ENCODE measurements at places on chromosomes 4 and X. TPM values are rescaled to one million over a fixed set of nuclear protein-coding genes. Genes with fewer than 3 reads are reported as not detected.

- DNase-seq = no peak
- H3K4me1 ChIP-seq = no peaks in the 10 kb centered on the region
- H3K27ac ChIP-seq = no peak overlapping the region
- no peaks in the 10 kb centered on the region for H3K36me3 ChIP-seq
- H3K4me3 ChIP-seq = no peak overlapping the region
- no peaks in the 10 kb centered on the region for H3K27me3 ChIP-seq
Measured at GRCh38 chrX:68697465-68698125, 50.1 kb downstream of the STARD8 start.

Gene GRIA3
- total RNA-seq = not detected

DNA sequence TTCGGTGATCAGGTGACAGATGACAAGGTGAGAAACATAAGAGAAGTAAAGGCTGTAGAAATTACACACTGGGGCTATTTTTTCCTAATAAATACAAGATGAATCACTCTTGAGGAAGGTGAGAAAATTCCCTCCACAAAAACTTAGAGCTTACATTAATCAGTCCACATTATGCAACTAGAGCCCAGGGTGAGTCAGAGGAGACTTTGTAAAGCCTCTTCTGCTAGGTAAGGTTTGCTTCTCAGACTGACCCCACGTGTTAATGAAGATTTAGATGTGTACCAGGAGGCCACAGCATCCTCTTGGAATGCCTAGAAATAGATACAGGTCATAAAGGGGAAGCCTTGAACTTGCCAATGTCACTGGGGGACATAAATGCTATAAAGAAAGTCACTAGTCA lies 396.0 kb upstream of the SMIM31 start:
- H3K27ac ChIP-seq = no peak overlapping the region
- H3K27me3 ChIP-seq = no peaks in the 10 kb centered on the region
- DNase-seq = no peak
- no peaks in the 10 kb centered on the region for H3K4me1 ChIP-seq
- no peak overlapping the region for H3K4me3 ChIP-seq
- no peaks in the 10 kb centered on the region for H3K36me3 ChIP-seq

Gene FOXR2
- total RNA-seq = not detected
